Stimulated activated CD4-positive, alpha-beta T cell treated with anti-CD3 and anti-CD28 coated beads, Interleukin-1b, Interleukin-23, amount 100 ng/mL, for 24 hours (primary cell): ENCODE measurements at places on chromosomes 1 and 21.

- no peak for DNase-seq
These were observed 39.5 kb downstream of the LBR start for GRCh38 chr1:225388372-225388771.

- DNase-seq, result no peak
These were observed 25.0 kb downstream of the PTGFRN start for GRCh38 chr1:116934586-116935207.

DNA sequence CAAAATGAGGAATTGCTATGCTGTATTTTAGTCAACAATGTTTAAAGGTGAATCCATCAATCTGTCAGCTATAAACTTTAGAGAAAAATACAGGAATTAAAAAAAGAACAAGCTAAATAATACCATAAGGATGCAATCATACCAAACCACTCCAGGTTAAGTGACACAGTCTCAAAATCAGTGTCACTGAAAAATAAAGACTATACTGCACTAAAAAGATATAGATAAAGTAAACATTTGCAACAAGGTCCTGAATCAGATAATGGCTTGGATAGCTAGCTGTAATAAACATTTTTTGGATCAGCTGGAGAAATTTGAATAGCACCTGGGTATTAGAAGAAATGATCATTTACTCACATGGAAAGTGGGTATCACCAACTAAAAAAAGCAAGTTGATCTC, 7.8 kb downstream of the GPBP1L1 start:
- no peak for DNase-seq

DNA sequence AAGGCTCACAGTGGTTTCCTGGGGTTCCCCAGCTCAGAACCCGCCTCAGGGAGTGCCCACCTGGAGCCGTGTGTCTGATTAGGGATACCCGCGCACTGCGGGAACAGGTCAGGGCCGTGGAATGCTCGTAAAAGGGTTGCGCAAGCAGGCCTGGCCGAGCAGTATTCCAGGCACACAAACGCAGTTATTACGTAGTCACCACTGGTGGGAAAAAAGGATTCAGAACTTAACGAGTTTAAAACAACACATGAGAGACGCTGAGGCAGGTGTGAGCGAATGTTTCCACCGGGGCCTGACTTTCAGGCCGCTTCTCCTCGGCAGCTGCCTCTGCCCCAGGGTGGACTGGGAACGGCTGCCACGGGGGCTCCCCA, 18.2 kb downstream of the PLCH2 start:
- no peak for DNase-seq

- no peak for DNase-seq
These were observed 324.2 kb downstream of the SEC16B start for GRCh38 chr1:177645491-177646190.

GRCh38 chr1:17805869-17806684, 50.9 kb downstream of the ACTL8 start:
- DNase-seq, result no peak

- DNase-seq, result no peak
These were observed 86.2 kb downstream of the TTC3 start for GRCh38 chr21:37159053-37159776.

DNA sequence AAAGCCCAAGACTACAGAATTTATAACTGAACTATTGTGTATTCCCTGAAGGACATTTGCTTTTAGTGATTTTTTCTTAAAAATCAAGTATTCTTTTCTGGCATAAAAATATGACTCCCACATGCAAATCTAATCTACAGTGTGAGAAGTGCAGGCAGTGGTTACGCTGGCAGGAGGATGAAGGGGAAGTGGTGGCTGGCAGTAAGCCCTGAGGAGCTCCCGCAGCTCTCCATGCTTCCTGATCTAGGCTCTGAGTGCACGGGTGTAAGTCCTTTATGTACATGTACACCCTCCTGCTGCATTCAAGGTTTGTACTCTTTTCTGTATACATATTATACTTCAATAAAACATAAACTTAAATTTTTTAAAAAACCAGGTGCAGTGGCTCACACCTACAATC, 67.5 kb upstream of the PRDX6 start:
- DNase-seq, result no peak
